ENCODE measurements at places on chromosomes 11 and 22. TPM values are rescaled to one million over a fixed set of nuclear protein-coding genes. Genes with fewer than 3 reads are reported as not detected.

Gene RELA
- total RNA-seq: 38.3 TPM

Gene C11orf91
- total RNA-seq: 0.15 TPM

Gene HORMAD2
- total RNA-seq: not detected

Gene GGT5
- 0.91 TPM for total RNA-seq

Gene LRRC56
- total RNA-seq: 0.08 TPM

Gene SPINDOC
- 63.7 TPM for total RNA-seq

Gene ROBO4
- total RNA-seq: 0.10 TPM

Gene TLCD5
- total RNA-seq: 2.2 TPM

Gene SMTNL1
- total RNA-seq: 4.5 TPM

Gene CDC42EP1
- total RNA-seq: 12.4 TPM

Gene UBASH3B
- 0.38 TPM for total RNA-seq

Gene MFNG
- total RNA-seq: 1.1 TPM

DNA sequence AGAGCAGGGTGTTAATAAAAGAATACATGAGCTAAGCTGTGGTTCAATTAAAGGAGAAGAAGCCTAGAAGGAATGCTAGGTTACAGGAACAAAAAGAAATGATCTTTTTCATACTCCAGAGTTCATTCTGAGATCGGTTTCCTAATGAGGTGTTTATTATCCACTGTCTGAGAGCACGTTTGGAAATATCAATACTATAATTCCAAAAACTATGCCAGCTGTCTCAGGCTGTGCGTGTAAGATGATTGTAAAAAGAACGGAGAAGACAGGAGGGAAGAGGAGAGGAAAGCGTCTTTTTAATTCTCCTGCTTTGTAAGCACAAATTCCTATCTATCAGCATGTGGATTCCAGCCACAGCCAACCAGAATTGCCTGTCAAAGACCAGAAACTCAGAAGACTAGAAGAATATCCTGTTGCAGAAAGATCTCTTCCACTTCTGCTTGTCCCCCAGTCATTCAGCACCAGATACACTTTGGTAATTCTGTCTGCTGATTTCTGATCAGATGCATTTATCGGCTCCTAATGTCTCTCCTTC is 25.7 kb downstream of the APOL5 start:
- peaks cover 46% of the 10 kb centered on the region for H3K36me3 ChIP-seq
- H3K27me3 ChIP-seq: no peaks in the 10 kb centered on the region

DNA sequence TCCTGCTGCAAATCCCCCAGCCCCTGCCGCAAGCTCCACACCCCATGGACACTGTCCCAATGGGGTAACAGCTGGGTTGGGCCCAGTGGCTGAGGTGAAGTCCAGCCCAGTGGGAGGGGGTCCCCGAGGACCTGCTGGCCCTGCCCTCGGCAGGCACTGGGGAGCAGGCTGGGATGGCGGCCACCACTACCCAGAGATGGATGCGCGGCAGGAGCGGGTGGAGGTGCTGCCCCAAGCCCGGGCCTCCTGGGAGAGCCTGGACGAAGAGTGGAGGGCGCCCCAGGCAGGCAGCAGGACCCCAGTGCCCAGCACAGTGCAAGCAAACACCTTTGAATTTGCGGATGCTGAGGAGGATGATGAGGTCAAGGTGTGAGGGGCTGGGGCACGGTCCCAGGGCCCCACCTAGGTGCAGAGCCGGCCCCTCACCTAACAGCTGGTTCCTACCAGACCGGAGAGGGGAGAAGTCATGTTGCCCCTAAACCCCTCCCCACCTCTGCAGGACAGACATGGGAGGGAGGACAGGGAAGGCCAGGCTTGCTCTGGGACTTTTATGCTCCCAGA is 8.2 kb downstream of the CDC42EP1 start:
- no peak for DNase-seq
- peaks cover under 1% of the 10 kb centered on the region for H3K4me1 ChIP-seq
- peaks cover 13% of the 10 kb centered on the region for H3K36me3 ChIP-seq
- H3K27me3 ChIP-seq: no peaks in the 10 kb centered on the region

GRCh38 chr11:79600711-79601110 is 159.9 kb upstream of the TENM4 start:
- H3K27me3 ChIP-seq: no peaks in the 10 kb centered on the region
- H3K36me3 ChIP-seq: no peaks in the 10 kb centered on the region
- no peaks in the 10 kb centered on the region for H3K4me1 ChIP-seq
- no peak overlapping the region for H3K27ac ChIP-seq
- no peak for DNase-seq
- no peak overlapping the region for H3K4me3 ChIP-seq

GRCh38 chr22:33186816-33187215 is 128.6 kb upstream of the SYN3 start:
- DNase-seq: no peak
- no peaks in the 10 kb centered on the region for H3K36me3 ChIP-seq
- no peak overlapping the region for H3K27ac ChIP-seq
- H3K4me1 ChIP-seq: no peaks in the 10 kb centered on the region

- no peak overlapping the region for H3K27ac ChIP-seq
- no peaks in the 10 kb centered on the region for H3K36me3 ChIP-seq
- H3K27me3 ChIP-seq: no peaks in the 10 kb centered on the region
- H3K4me1 ChIP-seq: peaks cover 30% of the 10 kb centered on the region
- DNase-seq: no peak
Measured at GRCh38 chr22:25484521-25485315, 79.8 kb upstream of the GRK3 start.

- DNase-seq: no peak
- no peak overlapping the region for H3K4me3 ChIP-seq
- no peaks in the 10 kb centered on the region for H3K36me3 ChIP-seq
- H3K4me1 ChIP-seq: peaks cover 8% of the 10 kb centered on the region
- 0 out of 2 replicates have a peak, but pooled peaks cover 4% of the 10 kb centered on the region for H3K27me3 ChIP-seq
Measured at GRCh38 chr11:70105755-70106571, 27.8 kb downstream of the ANO1 start.

- no peak for DNase-seq
- no peak overlapping the region for H3K4me3 ChIP-seq
- H3K27me3 ChIP-seq: no peaks in the 10 kb centered on the region
- no peak overlapping the region for H3K27ac ChIP-seq
- no peaks in the 10 kb centered on the region for H3K36me3 ChIP-seq
- H3K4me1 ChIP-seq: no peaks in the 10 kb centered on the region
Measured at GRCh38 chr22:44988671-44989070, 21.1 kb downstream of the PHF21B start.

DNA sequence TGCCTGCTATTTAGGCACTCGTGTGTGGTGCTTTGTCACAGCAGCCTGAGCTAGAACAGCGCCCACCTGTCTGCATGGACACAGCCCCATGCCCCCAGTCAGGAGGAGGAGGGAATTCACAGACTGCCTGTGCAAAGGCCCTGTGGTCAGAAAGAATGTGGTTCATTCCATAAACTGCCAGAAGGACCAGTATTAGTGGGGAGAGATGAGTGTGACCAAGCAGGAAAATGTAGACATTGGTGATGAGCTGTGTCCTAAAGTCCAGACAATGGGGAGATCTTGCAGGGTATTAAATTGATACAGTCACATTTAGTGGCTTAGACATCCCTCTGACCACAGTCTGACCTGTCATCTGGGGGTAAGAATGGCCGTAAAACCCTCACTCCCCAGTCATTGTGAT is 83.7 kb upstream of the LINC01488 start:
- H3K4me1 ChIP-seq: no peaks in the 10 kb centered on the region
- H3K27ac ChIP-seq: no peak overlapping the region
- DNase-seq: no peak
- no peaks in the 10 kb centered on the region for H3K27me3 ChIP-seq
- no peak overlapping the region for H3K4me3 ChIP-seq
- no peaks in the 10 kb centered on the region for H3K36me3 ChIP-seq

- H3K4me1 ChIP-seq: no peaks in the 10 kb centered on the region
- H3K27me3 ChIP-seq: no peaks in the 10 kb centered on the region
- DNase-seq: no peak
- no peak overlapping the region for H3K27ac ChIP-seq
- H3K36me3 ChIP-seq: no peaks in the 10 kb centered on the region
Measured at GRCh38 chr11:75100314-75100713, 3.6 kb upstream of the OR2AT4 start.

GRCh38 chr22:28450109-28450508 is 229.5 kb downstream of the TTC28 start:
- no peaks in the 10 kb centered on the region for H3K36me3 ChIP-seq
- no peak overlapping the region for H3K4me3 ChIP-seq
- DNase-seq: no peak
- no peaks in the 10 kb centered on the region for H3K27me3 ChIP-seq
- no peaks in the 10 kb centered on the region for H3K4me1 ChIP-seq

DNA sequence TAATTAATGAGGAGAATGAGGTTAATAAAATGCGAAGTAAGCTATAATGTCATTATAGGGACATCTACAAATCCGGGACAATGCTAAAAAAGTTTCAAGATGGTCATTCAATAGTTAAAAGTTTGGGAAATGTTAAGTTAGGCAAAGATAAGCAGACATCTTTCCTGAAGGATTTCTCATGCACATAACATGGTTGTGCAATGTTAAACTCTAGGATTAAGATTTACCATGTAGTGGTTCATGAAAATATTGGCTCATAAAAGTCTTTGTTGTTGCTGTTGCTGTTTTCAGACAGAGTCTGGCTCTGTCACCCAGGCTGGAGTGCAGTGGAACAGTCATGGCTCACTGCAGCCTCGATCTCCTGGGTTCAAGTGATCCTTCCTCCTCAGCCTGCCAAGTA is 751.5 kb upstream of the CCDC179 start:
- H3K36me3 ChIP-seq: no peaks in the 10 kb centered on the region
- no peaks in the 10 kb centered on the region for H3K4me1 ChIP-seq
- no peak overlapping the region for H3K4me3 ChIP-seq
- no peak for DNase-seq
- H3K27me3 ChIP-seq: no peaks in the 10 kb centered on the region

DNA sequence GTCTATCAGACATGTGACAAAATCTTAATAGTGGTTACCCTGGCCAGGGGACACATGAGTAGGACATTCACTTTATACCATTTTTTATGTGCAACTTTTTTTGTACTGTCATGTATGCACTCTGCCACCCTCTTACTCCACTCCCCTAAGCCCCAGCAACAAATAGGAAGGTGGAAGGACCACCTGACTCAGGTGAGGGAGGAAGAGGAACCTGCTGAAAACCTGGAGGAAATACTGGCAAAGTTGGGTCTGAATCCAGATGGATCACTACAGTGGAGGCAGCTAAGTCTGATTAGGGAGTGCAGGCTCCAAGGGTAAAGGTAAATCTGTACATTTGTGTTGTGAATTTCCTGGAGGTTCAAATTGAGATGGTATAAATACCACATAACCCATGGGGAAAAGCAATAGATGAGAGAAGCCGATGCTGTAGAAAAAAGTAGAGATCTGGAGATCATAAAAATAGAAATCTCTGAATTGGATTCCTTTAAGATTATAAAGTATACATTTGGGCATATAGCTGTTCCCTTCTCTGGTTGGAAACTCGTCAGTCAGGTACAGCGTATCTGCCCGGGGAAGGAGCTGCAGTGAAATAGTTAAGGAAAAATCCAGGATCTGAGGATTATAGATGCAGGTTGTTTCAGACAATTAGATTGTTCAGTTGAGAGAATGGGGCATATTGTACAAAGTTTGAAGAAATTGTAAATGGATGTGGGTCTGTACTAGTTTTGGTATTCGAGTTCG is 52.2 kb upstream of the OR9Q1 start:
- no peaks in the 10 kb centered on the region for H3K36me3 ChIP-seq
- H3K4me3 ChIP-seq: no peak overlapping the region
- no peaks in the 10 kb centered on the region for H3K27me3 ChIP-seq
- H3K27ac ChIP-seq: no peak overlapping the region

GRCh38 chr22:35735542-35735941 is 17.9 kb downstream of the APOL5 start:
- H3K4me3 ChIP-seq: no peak overlapping the region
- DNase-seq: no peak
- H3K4me1 ChIP-seq: peaks cover 6% of the 10 kb centered on the region
